Right ventricle myocardium inferior (tissue), 1 donor: ENCODE measurements at places on chromosomes 11 and 22.
A peak's percentile ranks its signal among the peaks of the same experiment; 100 is the strongest.

GRCh38 chr11:68416070-68416578, 44.4 kb upstream of the PPP6R3 start:
- no peak for DNase-seq

GRCh38 chr22:35425971-35426800, 26.2 kb downstream of the MCM5 start:
- DNase-seq = no peak

GRCh38 chr11:82117362-82117761, 616.3 kb downstream of the FAM181B start:
- DNase-seq = no peak

DNA sequence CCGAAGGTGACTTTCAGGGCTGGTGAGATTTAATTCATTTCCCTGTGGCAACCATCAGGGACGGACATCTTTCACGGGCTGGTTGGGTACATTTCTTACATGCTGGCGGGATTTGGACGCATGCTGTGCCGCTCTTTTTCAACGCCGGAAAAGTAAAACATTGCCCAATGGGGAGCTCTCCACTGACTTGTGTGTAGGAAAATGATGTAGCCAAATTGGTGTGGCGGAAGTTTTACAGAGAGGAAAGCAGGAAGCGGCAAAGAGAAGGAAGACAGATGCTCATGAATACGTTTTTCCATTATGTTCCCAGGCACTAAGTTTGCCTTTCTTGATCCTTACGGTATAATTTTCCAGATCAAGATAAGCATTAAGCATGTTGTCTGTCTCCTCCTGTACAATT, 375.8 kb downstream of the NTM start:
- no peak for DNase-seq

DNA sequence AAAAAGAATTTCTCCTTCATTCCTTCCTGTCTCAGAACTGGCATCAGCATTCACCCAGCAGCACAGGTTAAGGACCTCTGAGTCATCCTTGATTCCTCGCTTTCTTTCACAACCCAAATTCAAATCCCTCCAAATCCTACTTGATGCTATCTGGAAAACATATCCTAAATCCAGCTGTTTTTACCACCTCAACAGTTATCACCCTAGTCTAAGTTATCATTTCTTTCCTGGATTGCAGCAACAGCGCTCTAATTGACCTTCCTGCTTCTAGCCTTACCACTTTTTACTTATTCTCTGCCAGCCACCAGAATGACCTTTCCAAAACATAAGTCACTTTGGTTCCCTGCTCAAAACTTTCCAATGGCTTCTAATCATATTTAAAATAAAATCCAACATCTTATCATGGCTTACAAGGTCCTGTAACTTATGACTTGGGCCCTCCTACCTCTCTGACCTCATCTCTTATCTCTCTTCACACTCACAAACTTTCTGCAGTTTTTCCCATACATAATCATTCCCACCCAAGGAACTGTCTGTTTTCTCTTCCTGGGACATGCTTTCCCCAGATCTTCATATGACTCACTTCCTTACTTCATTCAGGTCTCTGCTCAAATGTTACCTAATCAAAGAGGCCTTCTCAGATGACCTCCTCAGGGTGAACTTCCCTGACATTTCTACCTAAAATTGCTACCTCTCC, 119.4 kb downstream of the TTC28 start:
- DNase-seq = no peak

DNA sequence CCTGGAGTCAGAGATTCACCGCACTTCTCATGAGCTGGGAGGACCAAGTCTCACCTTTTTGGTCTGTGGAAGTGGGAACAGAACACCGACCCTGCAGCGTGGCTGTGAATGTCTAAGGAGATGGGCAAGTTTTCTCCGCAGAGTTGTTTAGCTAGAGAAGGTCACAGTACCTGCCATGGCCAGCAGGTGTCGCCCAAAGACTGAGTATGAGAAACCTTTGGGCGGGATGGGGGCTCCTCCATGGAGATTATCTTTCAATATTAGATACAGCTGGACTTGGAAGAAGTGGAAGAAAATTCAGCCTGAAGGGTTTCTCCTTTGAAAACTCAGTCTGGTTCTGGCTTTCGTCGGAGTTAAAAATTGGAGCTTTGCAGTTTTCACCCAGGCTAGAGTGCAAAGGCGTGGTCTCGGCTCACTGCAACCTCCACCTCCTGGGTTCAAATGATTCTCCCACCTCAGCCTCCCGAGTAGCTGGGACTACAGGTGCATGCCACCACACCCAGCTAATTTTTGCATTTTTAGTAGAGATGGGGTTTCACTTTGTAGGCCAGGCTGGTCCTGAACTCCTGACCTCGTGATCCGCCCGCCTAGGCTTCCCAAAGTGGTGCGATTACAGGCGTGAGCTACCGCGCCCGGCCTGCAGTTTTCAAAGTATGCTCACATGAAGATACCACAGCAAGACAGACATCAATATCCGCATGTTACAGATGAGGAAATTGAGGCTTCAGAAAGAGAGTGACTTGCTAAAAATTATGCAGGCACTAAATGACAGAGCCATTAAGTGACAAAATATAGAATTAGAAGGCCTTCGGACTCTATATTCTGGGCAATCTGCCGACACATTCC, 10.7 kb upstream of the DSCAML1 start:
- DNase-seq = peak; percentile 91

DNA sequence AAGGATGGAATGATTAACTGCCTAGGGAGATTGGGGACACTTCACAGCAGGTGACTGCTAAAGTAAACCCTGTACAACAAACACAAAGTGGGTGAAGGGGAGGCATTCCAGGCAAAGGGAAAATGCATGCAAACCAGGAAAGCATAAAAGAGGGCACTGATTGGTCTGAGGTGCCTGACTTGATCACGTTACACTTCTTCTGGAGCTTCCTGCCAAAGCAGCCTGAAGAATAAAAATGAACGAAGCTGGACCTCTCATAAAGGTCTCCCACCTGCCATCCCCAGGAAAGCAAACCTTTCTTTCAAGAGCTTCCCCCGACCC, 46.7 kb upstream of the SCUBE2 start:
- no peak for DNase-seq

- no peak for DNase-seq
These were observed 798 bp downstream of the BCR start for GRCh38 chr22:23180893-23181720.

DNA sequence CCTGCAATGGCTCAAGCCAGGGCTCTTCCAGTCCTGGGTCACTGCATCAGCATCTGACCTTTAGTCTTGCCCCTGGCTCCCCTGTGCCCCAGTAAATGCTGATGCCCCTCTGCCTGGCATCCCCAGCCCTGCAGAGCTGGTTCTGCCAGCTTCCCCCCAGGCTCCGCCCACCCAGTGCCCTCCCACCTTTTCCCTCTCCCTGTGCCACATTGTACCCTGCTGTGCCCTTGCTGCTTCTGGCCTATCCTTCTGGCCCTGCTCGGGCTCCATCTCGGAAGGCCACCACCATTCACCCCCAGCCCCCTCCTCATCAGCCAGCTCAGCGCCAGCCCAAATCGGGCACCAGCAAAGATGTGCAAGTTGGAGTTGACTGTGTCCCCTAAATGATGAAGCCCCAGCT, 7.4 kb downstream of the CAPN5 start:
- no peak for DNase-seq

GRCh38 chr11:126114486-126115126, 51.9 kb upstream of the CDON start:
- DNase-seq = no peak

- DNase-seq = no peak
These were observed 12.0 kb downstream of the STX3 start for GRCh38 chr11:59767225-59767611.

DNA sequence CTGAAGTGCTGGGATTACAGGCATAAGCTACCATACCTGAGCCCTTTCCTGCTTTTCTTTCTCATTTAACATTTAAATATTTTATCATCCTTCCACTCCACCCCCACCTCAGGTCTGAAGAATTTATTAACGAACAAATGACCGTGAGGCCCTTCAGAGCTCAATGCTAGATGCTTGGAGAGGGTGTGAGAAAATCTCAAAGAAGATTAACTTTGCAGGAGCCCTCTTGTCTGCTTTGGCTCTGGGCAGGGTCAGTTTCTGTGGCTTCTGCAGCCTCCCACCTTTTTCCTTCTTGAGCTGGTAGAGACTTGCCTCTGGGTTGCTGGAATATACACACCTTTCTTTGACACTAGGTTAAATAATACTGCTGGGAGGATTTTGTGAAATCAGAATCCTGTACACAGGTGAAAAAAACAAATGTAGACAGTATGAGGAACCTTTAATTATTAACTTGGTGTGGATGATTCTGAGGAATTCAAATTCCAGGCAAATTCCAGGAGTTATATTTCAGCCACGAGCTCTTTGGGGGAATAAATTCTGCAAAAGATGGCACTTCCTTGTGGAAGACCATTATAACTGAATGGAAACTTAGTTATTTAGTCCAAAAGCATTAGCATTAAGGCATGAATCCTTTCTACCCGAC, 3.4 kb upstream of the ZBTB44 start:
- DNase-seq = no peak

GRCh38 chr11:115030166-115030565, 351.8 kb downstream of the NXPE2 start:
- no peak for DNase-seq

- no peak for DNase-seq
These were observed 215.0 kb upstream of the CTSC start for GRCh38 chr11:88552379-88553062.

GRCh38 chr22:16962501-16962900, 45.5 kb downstream of the GAB4 start:
- DNase-seq = no peak

GRCh38 chr11:67279589-67280340, 9.3 kb upstream of the ANKRD13D start:
- DNase-seq = peak; percentile 45

- no peak for DNase-seq
These were observed 127.1 kb downstream of the SNX19 start for GRCh38 chr11:130789056-130789640.

DNA sequence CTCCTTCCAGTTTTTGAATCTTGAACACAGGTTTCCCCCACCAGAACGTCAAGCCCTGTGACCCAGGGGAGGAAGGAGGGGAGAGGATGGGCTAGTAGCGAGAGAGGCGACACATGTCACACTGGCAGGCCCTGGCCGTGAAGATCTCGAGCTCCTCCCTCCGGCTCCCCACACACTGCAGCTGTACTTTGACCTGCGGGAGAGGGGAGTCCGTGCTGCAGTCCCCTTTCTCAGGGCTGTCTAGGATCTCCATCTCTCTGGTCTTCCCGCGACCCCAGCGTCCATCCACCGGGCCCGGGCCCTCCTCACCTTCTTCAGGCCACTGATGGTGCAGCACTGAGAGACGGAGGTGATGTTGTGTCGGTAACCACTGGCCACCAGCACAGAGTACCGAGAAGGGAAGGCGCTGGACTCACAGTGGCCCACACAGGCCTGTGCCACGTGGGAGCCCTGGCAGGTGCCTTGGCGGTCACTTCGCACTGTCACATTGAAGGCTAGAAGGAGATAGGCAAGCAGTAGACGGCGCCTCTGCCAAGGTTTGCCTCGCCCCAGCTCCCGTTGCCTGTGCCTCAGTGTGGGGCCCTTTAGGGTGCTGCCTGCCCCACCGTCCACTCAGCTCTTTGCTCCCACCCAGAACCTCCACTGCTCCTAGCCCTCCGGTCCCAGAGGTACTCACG, 873 bp downstream of the GPHA2 start:
- DNase-seq = no peak

GRCh38 chr11:12800871-12801270, 126.7 kb downstream of the TEAD1 start:
- DNase-seq = no peak
